Islet precursor cell (in vitro differentiated cells): ENCODE measurements at places on chromosomes 7 and 10.

DNA sequence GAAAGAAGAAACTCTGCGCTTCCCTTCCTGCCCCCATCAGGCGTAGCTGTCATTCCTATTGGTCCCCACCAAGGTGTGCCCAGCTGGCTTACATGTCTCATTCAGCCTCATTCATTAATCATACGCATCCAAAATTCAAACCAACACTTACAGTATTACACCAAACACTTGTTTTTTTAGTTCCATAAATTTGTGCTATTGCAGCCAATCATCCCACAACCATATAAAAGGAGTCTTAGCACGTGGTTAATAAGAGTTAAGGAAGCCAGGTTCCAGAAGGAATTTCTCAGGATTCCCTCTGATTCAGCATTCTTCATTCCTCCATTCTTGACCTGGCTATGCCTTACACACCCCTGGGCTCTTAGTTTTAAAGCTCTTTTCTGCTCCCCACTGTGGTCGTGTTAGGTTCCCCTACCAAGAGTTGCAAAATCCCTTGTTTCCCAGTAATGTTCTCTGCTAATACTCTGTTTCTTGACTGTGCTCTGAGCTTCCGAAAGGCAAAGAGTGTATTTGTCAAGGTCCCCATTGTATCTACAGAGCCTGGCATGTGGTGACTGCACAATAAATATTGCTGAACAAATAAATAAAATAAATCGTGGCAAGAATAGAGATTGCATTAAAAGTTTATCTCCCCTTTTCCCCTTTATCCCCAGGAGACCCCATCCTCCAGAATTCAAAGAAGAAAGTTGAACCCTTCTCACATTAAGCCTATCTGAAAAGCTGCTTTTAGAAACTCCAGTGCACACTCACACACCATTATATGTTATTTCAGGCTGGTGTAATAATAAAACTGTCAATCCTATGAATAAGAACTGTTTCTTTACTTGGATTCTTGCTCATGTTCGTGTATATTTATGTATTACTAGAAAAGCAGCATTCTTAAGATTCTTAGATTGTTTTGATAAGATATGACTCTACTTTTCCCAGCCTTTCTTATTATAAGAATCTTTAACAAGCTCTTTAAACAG, 514.4 kb downstream of the INHBA start:
- no peak for DNase-seq

- DNase-seq, result no peak
Observed at GRCh38 chr7:72343991-72344390, 68.1 kb downstream of the CALN1 start.

DNA sequence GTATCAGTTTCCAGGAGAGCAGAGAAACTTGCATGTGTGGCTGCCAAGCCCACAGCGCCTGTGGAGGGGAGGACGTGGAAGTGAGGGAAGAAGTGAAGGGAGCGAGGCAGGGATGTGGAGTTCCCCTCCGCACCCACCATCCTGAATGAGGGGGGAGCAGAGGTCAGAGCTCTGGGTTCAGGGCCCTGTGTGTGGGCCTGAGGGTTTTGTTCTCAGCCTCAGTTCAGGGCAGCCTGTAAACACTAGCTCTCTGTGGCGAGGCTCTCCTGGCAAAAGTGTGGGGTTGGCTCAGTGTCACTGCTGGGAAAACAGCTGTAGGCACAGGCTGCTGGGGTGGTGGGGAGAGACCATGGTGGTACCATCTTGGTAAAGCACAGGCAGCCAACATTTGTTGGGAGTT, 108.4 kb downstream of the C10orf105 start:
- no peak for DNase-seq

DNA sequence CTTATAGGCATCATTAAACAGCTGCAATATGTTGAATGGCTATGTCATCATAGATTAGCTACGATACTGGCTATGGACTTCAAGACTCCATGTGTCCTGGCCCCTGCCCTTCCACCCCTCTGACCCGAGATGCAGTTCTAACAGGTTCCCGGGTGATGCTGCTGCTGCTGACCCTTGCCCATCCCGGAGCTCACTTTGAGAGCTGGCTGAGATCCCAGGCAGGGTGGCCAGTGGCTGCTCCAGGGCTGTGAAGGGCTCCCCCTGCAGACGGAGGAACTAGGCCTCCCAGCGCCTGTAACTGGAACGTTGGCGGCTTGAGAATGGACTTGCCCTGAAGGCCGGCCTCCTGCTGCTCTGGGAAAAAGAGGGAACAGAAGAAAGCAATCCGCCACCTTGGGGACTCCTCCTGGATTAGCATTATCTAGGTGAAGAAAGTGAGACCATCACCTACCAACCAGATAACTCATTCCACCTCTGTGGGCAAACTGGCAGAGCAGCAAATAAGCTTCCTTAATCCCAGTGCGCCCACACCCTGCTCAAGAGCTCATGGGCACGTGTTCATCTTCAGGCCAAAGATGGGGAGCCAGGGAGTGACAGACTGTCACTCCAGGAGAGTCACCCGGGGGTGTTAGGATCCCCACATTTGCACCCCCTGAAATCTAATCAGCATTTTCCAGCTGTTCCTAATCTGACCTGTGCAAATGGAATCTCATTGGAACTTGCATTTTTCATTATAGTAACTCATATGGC, 56.8 kb downstream of the PARP12 start:
- peak; percentile 88 for DNase-seq

GRCh38 chr7:27961255-27961654, 219.3 kb downstream of the JAZF1 start:
- no peak for DNase-seq

DNA sequence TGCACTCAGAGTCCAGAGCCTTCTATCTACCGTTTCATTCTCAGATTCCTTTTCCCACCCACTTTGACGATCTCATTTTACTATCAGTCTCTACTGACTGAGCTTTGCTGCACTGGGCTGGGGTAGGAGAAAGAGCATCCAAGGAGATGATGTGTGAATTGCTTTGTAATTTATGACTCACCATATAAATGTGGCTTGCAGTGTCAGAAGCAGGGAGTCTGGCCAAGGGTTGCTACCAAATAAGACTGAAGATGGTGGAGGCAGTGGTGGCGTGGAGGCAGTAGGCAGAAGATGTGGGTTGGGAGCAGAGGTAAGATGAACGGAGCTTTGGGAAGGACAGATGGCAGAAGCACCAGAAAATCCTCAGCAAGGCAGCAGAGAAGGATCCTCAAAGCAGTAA, 73.3 kb upstream of the AGK start:
- no peak for DNase-seq

DNA sequence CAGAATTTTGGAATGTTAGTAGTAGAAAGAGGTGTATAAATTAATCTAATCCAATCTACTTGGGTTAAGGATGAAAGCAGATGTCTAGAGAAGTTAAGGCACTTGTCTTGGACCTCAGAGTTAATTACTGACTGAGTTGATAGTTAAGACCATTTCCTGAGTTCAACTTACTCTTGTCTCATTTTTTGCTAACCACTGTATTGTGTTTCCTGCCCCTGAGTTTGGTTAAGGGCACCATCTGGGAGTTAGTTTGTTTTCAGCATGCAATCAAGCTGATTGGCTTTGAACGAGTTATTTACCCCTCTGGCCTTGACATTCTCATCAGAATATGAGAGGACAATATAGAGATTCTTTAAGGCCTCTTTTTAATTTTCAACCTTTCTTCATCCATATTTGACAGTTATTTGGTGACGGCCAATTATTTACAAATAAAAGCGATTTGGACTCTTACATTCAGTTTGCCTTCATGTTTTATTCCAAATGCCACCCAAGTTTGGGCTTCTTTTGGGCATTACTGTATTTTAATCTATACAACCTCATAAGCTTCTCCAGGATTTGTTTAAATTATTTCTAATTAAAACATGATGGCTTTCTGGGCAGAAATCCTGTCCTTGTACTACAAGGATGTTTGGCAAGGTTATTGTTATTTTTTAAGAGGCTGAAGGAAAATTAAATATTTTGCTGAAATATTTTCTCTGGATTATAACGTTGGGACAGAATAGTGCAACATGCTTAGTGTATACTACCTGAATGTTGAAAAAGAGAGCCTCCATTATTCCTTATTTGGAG, 225.0 kb downstream of the CACNB2 start:
- no peak for DNase-seq

GRCh38 chr7:158778471-158778870, 50.8 kb downstream of the ESYT2 start:
- no peak for DNase-seq

- DNase-seq, result no peak
Observed at GRCh38 chr7:69693042-69693441, 94.8 kb downstream of the AUTS2 start.

DNA sequence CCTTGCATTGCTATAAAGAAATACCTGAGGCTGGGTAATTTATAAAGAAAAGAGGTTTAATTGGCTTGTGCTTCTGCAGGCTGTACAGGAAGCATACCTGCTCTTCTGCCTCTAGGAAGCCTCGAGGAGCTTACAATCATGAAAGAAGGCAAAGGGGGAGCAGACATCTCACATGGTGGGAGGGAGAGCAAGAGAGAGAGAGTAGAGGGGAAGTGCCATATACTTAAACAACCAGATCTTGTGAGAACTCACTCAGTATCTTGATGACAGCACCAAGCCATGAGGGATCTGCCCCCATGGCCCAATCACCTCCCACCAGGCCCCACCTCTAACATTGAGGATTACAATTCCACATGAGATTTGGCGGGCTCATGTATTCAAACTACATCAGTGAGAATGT, 79.1 kb upstream of the HECW1 start:
- DNase-seq, result no peak

- DNase-seq, result no peak
Observed at GRCh38 chr10:79331709-79332108, 15.6 kb upstream of the PPIF start.

- DNase-seq, result no peak
Observed at GRCh38 chr10:100760726-100761125, 15.3 kb downstream of the PAX2 start.

DNA sequence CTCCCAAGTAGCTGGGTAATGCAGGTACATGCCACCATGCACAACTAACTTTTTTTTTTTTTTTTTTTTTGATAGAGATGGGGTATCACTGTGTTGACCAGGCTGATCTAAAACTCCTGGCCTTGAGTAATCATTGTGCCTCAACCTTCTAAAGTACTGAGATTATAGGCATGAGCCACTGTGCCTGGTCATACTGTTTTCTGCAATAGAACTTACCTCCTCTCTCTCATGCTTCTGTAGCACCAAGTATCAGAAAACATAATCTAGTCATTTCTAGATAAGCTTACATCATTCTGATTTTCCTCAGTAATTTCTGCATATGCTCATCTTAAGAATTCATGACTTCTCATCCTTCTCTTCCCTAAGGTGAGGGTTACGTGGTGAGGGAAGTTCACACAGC, 210.0 kb downstream of the IMMP2L start:
- no peak for DNase-seq

DNA sequence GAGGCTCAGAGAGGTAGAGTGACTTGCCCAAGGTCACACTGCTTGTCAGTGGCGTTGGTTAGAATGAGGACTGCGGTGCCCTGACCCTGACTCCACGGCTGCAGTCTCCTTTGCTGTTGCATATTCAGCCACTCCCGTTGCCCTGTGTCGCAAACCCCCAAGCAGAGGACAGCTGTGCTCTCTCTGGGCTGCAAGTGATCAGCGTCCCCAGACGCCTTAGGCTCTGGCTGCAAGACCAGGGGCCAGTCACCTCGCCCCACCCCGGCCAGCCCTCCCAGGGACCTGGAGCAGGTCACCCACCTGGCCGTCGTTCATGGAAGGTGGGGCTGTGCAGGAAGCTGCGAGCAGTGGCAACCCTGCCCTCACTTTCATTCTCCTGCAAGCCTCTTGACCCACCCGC, 51.7 kb upstream of the NANOS1 start:
- DNase-seq, result no peak

DNA sequence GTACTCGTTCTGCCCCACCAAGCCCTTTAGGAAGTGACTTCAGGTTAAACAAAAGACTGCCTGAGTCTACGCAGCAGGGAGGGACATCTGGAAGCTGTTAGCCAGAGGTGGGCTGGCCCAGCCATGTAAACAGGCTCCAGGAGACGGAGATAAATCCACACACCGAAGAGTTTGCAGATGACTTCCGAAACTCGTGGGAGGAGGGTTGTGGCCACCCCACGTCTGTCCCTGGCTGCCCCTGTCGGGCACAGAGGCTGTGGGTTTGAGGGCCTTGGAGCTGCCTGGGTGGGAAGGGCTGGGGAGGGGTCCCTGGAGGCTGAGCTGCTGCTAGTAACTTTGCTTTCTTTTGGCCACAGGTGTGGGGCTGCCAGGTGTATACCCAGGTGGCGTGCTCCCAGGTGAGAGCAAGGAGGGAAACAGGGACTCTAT, 15.6 kb downstream of the ELN start:
- no peak for DNase-seq

DNA sequence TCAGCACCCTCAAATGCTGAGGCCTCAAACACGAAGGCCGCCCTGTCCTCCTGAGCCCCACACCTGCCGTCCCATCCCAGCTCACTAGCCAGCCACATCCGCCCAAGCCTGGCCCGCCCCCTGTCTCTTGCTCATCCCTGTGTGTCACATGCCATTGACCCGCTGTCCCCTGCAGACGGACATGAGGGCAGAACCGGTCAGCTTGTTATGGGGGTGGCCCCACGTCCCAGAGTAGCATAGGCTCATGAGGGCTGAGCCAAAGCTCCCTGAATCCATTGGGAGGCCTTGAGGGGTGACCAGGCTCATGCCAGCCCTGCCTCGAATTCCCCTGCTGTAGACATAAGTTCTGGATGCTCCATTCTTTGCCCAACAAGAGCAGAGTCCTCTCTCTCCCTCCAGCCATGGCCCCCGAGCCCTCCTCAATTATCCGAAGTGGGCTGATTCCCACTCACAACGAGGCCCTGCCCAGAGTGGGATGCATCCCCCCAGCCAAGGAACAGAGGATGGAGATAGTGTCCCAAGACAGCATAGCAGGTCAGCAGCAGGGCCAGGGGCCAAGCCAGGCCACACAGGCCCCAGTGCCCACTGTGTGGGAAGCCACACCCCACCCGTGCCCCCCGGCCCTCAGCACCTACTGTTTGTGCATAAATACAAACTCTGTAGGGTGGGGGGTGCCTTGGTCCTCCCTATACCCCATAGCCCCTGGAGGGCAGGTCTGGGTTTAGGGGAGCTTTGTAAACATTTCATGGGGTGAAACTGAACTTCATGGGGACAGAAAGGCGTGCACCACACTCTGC, 42.1 kb downstream of the EBF3 start:
- DNase-seq, result no peak

DNA sequence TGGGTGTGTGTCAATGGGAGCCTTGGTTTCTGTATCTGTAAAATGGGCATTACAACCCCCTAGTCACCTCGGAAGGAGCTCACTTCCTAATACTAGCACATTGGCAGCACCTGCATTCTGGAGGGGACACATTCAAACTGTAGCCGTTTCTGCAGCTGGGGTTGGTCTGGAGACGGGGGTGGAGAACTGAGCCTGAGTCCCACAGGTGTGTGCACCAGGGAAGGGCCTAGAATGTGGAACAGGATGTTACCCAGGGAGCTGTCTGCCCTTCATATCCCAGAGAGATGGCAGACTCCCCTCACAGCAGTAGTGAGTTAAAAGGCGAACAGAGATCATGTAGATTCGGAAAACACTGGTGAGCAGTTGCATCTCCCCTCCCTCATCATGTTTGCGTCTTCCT, 272.8 kb upstream of the ZNF32 start:
- DNase-seq, result no peak
